ENCODE measurements at places on chromosomes 16 and 17.
A peak's percentile ranks its signal among the peaks of the same experiment; 100 is the strongest.

GRCh38 chr16:51545951-51546350 lies 394.9 kb upstream of the SALL1 start:
- DNase-seq, result no peak

- no peak for DNase-seq
These were observed 632.0 kb upstream of the SOX9 start for GRCh38 chr17:71488851-71489250.

- DNase-seq, result no peak
These were observed 109.8 kb downstream of the CDK5R1 start for GRCh38 chr17:32596628-32597027.

DNA sequence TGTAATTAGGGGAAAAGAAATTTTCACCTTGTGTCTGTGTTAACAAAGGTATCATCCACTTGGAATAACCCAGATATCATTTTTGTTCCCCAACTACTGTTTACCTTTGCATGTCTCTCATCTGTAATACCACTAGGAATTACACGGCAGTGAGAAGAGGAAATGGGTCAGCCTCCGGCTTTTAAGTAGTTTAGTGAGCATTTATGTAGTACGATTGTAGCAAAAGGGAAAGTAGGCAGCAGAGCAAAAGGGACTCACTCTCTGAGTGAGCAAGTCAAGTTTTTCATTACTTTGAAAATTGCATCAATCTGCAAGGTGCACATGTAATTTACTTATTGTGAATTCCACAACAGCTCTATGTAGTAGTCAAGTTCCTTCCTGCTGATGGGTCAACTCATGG lies 11.2 kb downstream of the PHF12 start:
- DNase-seq, result no peak

DNA sequence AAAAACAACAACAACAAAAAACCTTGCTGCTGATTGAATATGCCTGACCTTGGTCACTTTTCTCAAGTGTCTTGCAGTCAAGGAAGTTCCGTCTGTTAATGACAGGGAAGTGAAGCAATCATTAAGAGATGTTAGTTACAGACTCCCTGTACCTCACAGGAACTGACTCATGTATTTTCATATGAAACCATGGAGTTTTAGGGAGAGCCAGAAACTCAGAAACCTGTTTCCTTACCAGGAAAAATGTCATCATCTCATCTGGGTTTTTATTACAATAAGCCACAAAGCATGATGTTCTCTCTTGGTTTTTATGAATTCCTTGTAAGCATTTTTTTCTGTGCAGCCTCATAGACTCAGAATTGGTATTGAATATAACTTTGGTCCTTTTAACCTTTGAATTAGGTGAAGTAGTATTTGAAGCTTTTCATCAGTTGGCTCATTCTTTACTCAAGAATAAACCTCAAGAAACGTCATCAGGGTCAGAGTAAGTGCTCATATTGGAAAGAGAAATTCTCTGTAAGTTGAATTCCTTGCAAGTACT lies 10.3 kb downstream of the LYRM1 start:
- DNase-seq, result no peak

- DNase-seq, result no peak
These were observed 35.4 kb upstream of the LITAF start for GRCh38 chr16:11621920-11622651.

GRCh38 chr16:27665881-27666280 lies 115.9 kb downstream of the KATNIP start:
- no peak for DNase-seq

- DNase-seq, result peak; percentile 89
These were observed 10.3 kb upstream of the SAMD14 start for GRCh38 chr17:50139950-50140885.

DNA sequence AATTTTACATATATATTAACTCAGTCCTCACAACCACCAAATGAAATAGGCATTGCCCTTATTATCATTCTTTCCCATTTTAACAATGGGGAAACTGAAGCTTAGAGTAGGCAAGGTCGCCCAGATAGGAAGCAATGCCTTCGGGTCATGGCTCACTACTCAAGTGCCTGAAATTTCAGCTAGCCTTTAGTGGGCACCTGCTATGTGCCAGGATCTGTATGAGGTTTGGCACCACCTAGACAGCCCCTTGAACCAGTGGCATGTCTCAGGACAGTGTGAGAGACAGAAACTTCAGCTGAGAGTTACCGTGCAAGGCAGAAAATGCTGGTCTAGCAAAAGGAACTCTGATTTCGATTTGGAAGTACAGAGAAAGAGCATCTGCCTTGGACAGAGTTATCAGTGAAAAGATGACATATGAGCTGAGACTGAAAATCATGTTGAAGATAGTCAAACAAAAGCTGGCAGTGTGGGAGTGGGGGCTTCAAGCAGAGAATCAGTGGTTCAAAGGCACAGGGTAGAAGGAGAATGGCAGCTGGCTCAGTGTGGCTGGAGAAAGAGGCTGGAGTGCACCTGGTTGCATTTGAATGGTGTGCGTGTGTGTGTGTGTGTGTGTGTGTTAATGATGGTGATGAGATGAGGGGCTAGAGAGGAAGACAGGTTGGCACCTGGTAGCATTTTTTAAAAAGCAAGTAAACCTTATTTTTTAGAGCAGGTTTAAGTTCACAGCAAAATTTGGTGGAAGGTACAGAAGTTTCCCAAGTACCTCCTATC lies 29.1 kb downstream of the CDH13 start:
- DNase-seq, result no peak

GRCh38 chr17:77378318-77379064 lies 237.7 kb downstream of the SEC14L1 start:
- no peak for DNase-seq

GRCh38 chr16:24007391-24007790 lies 171.6 kb downstream of the PRKCB start:
- DNase-seq, result no peak

GRCh38 chr16:23556881-23557778 lies at the start of the genes EARS2 and UBFD1:
EARS2 (minus strand) TSS chr16:23557350; CDS start chr16:23557343, 7 bp downstream.
UBFD1 (plus strand) TSS chr16:23557727; CDS start chr16:23557743, 16 bp downstream.
- DNase-seq, result peak; percentile 99
